ENCODE measurements at places on chromosomes 1 and 21. TPM values are rescaled to one million over a fixed set of nuclear protein-coding genes. Genes with fewer than 3 reads are reported as not detected.

Gene ACBD3
- 68.6 TPM for total RNA-seq

Gene RIIAD1
- total RNA-seq = not detected

Gene FCRL6
- total RNA-seq = not detected

Gene P3H1
- total RNA-seq = 168 TPM

Gene ZMYND12
- total RNA-seq = 0.28 TPM

Gene PRAMEF1
- not detected for total RNA-seq

Gene CPTP
- 7.0 TPM for total RNA-seq

Gene OR6N1
- total RNA-seq = not detected

Gene SAMSN1
- total RNA-seq = not detected

Gene LAMC2
- total RNA-seq = 8.5 TPM

Gene SPATA17
- 1.00 TPM for total RNA-seq

Gene AHDC1
- total RNA-seq = 2.1 TPM

Gene BTG2
- 8.0 TPM for total RNA-seq

Gene OR2T35
- total RNA-seq = not detected

Gene C1orf116
- not detected for total RNA-seq

Gene TRIM67
- not detected for total RNA-seq

Gene SYPL2
- 0.46 TPM for total RNA-seq

Gene CAPN9
- total RNA-seq = not detected

Gene ZNF593OS
- total RNA-seq = not detected

Gene SEMA4A
- 0.57 TPM for total RNA-seq

Gene LELP1
- not detected for total RNA-seq

Gene PBXIP1
- total RNA-seq = 105 TPM

Gene SEMA6C
- total RNA-seq = 0.43 TPM

Gene HAO2
- total RNA-seq = not detected

Gene GFI1
- total RNA-seq = under 0.01 TPM

Gene CFAP74
- not detected for total RNA-seq

Gene CDA
- 0.85 TPM for total RNA-seq

Gene ITLN2
- not detected for total RNA-seq

Gene SFN
- 0.28 TPM for total RNA-seq

Gene MROH7
- 0.92 TPM for total RNA-seq

Gene NVL
- 18.6 TPM for total RNA-seq

Gene HES2
- 0.09 TPM for total RNA-seq

Gene CXADR
- 2.0 TPM for total RNA-seq

Gene NPHS2
- total RNA-seq = not detected

Gene DCDC2B
- under 0.01 TPM for total RNA-seq

Gene KRTAP22-2
- not detected for total RNA-seq

Gene CC2D1B
- 28.6 TPM for total RNA-seq

Gene LPAR3
- total RNA-seq = 2.6 TPM

Gene HECTD3
- total RNA-seq = 12.6 TPM

Gene FCAMR
- not detected for total RNA-seq

Gene ANKRD35
- total RNA-seq = 1.9 TPM

Gene RGS16
- total RNA-seq = 2.4 TPM

Gene GJA9
- total RNA-seq = under 0.01 TPM

Gene POU3F1
- not detected for total RNA-seq

Gene SDF4
- 125 TPM for total RNA-seq

Gene SUSD4
- 0.14 TPM for total RNA-seq

Gene FALEC
- 0.18 TPM for total RNA-seq

Gene NOTCH2NLA
- 84.1 TPM for total RNA-seq

Gene TMEM240
- 3.3 TPM for total RNA-seq

Data from smooth muscle cell of bladder (primary cell).